Stimulated activated CD4-positive, alpha-beta T cell treated with anti-CD3 and anti-CD28 coated beads, Interleukin-15, amount 100 ng/mL, for 1 hour (primary cell): ENCODE measurements at places on chromosomes 6 and 20.

GRCh38 chr6:116352515-116353471, 18.0 kb upstream of the DSE start:
- DNase-seq, result no peak

DNA sequence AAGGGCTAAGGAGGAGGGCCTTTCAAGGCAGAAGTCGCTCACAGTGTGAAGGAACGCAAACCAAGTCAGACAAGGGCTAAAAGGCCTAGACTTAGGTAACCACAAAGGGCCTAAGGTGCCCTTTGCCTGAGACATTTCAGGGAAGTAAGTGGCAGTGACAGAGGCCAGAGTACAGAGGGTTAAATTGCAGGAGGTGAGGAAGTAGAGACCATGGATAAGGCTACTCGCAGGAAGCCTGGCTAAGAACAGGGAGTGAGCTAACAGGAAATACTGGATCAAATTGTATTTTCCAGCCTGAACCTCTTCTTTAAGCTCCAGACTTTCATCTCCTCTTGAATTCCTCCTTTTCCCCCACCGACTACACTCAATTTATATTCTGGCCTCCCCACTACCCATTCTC, 16.6 kb downstream of the ZHX3 start:
- DNase-seq, result no peak

- no peak for DNase-seq
Observed at GRCh38 chr20:50519036-50519762, 9.0 kb downstream of the PTPN1 start.

DNA sequence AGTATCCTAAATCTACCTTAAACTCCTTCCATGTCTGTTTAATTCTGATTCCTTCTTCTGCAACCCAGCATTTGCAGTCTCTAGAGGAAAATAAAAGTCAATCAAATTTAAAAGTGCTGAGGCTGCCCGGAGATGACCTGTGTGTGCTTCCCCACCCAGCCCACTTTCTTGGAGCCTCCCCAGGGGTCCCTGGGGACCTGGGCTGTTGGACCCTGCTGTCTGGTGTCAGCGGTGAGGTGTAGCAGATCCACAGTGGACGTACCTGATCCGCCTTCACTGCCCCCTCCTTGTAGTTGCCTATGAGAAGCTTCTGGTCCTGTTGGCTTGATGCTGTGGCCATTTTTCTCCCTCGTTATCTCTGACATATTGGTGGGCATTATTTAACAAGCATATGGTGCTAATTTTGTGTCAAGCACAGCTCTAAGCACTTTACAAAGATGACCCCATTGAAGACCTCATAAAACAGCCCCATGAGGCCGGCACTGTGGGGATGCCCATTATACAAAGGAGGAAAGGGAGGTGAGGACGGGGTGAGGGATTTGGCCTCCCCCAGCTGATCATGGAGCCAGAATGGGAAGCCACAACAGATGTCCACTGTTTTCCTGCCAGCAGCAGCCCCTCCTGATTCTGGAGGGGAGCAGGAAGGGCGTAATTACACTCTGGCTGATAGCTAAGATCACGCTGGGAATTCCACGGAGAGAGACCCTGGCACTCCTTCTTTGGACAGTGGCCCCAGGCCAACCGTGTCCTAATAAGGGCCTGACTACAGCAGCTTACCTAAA, 628.2 kb downstream of the CDH26 start:
- no peak for DNase-seq

- DNase-seq, result no peak
Observed at GRCh38 chr6:73152966-73153757, 72.1 kb downstream of the KHDC1L start.

DNA sequence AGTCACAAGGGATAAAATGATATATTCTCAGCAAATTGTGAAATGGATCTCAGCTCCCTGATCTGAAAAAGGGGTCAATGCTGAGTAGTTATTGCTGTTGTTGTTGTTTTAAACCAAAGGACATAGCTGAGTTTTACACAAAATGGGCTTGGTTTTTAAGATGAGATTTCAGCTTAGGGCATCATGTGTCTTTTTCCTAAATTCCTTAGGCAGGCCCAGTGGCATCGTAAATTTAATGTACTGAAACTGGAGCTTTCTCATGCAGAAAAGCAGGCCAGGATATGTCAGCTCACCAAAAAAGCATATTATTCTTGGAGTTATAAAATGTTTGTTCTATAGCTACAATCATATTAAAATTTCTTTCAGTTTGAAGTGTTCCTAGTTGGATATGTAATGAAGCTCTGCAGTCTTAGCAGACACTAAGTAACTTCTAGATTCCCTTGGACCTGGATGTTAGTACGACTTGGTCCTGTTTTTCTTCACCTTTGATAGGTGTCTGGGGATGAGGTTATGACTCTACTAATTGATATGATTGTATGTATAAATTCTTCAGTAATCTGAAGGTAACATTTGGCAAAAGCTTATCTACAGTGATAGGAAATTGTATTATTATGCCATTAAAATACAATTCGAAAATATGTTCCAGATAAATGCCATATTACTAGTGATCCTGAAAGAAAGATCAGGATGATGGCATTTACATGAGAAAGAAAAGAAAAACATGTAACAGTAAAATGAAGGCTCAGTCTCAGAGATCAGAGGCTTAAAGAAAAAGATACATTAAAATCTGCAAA, 663.3 kb downstream of the RFPL4B start:
- no peak for DNase-seq

GRCh38 chr6:151326116-151326825, 65.1 kb downstream of the ZBTB2 start:
- DNase-seq, result no peak

DNA sequence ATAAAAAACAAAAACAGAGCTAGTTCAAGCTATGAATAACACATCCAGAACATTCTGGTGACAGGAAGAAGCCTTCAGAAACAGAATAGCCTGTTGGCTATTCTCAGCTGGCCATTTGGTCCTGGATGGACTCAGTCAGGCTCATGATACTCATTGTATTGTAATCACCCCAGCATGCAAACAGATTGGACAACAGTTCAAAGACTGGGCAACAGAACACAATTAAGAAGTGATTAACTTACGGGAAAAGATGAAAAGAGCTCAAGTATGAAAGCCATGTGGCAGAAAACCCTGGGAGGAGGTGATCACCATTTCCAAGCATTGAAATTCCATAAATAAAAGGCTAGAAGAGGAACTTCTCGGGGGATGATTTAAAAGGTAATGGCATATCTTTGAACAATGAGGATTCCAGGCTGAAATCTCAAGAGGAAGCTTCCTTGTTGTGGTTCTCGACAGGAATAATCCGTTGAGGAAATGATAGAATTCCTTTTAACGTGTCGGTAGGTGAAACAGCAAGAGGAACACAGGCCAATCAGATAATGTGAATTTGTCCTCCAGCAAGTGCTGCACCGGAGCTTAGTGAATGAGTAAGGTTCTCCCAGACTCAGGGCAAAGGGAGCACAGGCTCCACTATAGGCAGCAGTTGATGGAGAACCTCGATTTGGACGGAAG, 172.4 kb downstream of the BCAS1 start:
- no peak for DNase-seq

GRCh38 chr6:170237999-170238740, 52.7 kb downstream of the DLL1 start:
- DNase-seq, result no peak

DNA sequence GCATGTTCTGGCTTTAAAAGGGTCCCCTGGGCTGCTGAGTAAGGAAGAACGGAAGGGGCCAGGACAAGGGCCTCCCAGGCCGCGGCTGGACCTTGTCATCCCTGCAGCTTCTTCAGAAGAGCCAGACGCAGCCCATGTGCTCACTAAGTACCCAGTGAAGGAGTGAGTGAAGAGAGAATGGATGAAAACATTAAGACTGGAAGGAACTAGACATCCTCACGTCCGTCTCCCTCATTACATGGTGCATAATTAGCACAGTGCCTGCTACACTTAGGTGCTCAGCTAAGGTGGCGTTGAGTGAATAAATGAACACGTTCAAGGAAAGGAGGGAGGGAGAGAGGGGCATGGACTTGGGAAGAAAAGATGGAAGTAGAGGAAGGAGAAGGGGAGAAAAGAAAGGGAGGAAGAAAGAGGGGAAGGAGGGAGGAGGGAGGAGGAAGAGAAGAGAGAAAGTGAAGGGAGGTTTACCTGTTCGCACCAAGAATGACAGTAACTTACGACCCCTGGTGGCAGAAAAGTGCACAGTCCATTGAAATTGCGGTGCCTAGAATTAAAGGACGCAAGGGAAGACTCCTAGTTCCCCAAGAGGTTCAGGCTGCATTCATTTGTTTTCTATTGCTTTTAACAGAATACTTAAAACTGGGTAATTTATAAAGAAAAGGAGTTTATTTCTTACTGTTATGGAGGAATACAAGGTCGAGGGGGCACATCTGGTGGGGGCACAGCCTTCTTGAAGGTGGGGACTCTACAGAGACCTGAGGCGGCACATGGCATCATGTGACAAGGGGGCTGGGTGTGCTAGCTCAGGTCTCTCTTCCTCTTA, 8.0 kb downstream of the TP53RK start:
- DNase-seq, result peak; percentile 39

- DNase-seq, result no peak
Observed at GRCh38 chr6:56021943-56022342, 146.6 kb upstream of the BMP5 start.

GRCh38 chr6:16244446-16244845, 6.1 kb downstream of the GMPR start:
- DNase-seq, result no peak

GRCh38 chr20:8020314-8021079, 936 bp upstream of the TMX4 start:
- no peak for DNase-seq

GRCh38 chr6:50791900-50792508, 26.7 kb upstream of the TFAP2B start:
- DNase-seq, result no peak

DNA sequence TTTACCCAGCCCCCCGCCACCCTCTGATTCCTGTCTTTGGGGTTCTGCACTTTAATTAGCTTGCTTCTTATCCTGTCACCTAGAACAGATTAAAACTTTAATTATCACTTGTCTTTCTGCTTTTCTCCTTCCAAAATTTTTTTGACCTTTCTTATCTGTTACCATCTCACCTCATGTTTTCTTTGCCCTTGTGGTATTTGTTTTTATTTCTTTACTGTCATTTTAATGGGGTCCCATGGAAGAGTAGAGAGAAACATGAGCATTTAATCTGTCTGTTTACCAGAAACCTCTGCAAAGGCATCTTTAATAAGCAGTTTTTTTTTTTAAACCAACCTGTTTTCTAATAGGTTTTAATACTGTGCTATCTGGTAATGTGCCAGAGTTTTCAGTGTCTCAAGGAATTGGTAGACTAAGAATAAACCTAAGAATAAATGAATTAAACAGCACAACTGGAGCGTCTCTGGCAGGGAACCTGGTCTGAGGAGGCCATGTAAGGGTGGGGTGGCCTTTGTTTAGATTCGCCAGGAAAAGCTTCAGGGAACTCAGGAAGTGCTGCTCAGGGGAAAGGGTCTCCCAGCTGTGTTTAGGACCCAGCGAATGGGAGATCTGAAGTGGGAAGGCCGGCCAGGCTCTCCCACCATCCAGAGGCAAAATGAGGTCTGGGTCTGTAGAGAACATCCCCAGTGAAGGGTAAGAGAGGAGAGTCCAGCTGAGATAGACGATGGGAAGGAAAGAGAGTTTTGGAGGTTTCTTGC, 69.8 kb downstream of the ARID1B start:
- no peak for DNase-seq

GRCh38 chr6:104788400-104788799, 71.3 kb downstream of the HACE1 start:
- no peak for DNase-seq

GRCh38 chr6:159633196-159633595, 59.8 kb downstream of the SOD2 start:
- no peak for DNase-seq

DNA sequence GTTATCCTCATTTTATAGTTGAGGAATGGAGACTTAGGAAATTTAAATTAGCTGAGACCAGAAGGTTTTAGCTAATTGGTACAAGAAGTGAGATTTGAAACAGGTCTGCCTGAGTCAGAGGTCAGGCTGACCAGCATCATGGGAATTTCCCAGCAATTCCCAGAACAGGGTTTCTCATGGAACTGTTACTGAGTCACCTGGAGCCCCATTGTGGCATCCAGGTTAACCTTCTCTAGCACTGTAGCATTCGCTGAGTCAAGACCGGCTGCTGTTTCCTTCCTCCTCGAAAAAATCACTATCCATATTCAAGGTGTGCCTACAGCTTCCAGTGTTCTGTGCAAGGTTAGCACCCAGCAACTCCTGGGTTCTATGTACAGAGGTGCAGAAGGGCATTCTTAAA, 238.0 kb upstream of the MAN1A1 start:
- no peak for DNase-seq

DNA sequence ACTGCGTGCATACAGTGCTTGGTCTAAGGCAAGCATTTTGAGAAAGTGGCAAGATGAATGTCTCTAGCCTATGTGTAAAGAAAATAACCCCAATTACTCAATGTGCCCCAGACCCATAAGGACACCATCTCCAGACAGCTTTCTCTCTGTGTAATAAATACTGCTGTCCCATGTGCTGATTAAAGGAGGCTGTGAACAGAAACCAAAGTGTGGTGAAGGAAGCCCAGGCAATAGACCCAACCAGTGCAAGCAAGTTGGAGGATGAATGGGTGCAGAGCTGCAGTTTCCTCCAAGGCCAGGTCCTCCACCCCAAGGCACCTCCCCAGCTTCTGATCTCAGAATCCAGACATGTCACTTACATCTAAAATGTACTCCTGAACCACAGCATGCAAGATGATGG, 60.6 kb downstream of the TRAM2 start:
- no peak for DNase-seq

- no peak for DNase-seq
Observed at GRCh38 chr6:2632976-2633584, 117.6 kb downstream of the MYLK4 start.

- no peak for DNase-seq
Observed at GRCh38 chr20:4089756-4090487, 74.6 kb upstream of the RNF24 start.

GRCh38 chr6:79089552-79090404, 11.7 kb upstream of the PHIP start:
- no peak for DNase-seq

DNA sequence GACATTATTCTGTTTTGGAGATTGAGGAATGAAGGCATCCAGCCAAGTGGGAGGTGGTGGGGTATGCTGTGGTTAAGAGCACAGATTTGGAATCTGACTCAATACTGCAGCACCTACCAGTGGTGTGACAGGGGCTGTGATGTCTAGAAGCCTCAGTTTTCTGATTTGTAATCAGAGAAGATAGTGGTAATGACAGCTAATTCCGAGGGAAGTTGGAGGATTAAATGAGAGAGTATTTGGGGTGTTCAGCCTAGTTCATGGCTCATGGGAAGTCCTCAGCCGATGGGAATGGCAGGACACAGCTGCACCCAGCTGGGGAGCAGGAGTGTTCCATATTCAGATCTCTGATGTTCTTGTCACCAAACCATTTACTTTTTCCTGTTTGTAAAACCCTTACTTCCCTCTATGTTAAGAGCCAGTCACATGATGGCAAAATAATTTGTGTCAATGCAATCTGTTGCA, 9.3 kb downstream of the SLC9A8 start:
- no peak for DNase-seq

- no peak for DNase-seq
Observed at GRCh38 chr6:35148167-35148741, 7.1 kb upstream of the TCP11 start.

- no peak for DNase-seq
Observed at GRCh38 chr20:46014517-46015396, 6.0 kb downstream of the MMP9 start.

- DNase-seq, result no peak
Observed at GRCh38 chr6:150914372-150914771, 48.9 kb downstream of the MTHFD1L start.
